ENCODE measurements at places on chromosomes 3 and 15.
A peak's percentile ranks its signal among the peaks of the same experiment; 100 is the strongest.

DNA sequence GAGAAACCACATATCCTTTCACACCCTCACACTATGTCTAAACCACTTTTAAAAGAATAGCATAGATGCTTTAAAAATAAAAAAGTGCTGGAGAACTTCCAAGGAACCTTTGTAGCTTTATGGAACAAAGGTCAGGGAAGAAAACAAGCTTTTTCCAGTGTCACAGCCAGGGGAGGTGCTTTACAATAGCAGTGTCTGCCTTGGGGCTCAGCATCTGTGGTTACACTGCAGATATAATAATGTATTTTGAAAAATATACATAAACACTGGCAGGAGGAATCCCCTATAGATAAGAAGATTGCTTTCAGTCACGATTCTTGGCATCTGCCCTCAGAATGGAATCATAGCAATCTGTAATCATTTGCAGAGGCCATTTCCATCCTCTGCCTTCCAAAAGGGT is 362.4 kb upstream of the LRRC3B start:
- DNase-seq: no peak

- DNase-seq: no peak
Observed at GRCh38 chr3:46469680-46470357, 5.1 kb upstream of the LTF start.

DNA sequence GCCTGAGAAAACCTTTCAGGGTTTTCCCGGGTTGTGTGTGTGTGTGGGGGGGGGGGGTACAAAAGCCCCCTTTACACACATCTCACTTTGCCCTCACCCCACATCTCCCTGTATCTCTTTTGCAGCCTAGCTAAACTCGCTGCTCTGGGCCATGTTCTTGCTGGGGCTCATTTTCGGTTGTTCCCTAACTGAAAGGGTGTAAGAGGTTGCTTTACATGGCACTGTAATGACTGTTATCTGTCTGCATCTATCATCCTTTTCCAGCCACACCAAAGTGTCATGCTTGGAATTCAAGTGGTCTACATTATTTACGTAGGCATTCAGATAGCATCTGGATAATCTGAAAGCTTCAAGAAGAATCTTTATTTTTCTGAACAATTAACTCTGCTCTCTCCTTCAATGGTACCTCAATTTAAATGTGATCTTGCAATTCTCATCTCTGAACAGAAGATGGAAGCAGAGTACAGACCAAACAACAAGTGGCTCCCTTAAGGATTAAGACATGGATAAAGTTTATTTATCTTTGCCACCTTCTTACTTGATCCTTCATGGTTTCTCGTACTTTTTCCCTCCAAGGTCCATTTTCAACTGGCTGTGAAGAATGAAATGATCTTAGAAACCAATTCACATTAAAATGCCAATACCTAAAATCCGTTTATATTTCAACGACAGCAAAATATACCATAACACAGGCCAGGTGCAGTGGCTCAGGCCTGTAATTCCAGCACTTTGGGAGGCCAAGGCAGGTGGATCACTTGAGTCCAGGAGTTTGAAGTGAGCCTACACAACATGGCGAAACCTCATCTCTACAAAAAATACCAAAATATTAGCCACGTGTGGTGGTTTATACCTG is 34.9 kb downstream of the DCLK3 start:
- peak; percentile 33 for DNase-seq

DNA sequence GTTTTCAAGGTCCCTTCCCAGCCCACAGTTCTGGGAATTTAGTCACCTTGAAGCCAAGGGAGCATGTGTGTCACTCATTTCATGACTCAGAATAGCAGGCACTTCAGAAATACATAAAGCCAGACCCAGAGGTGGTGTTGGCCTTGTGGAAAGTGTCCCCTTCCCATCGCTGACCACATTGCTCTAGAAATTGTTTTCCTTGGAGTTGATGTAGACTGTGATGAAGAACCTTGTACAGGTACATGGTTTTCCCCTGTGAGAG is 158.8 kb downstream of the SLCO3A1 start:
- no peak for DNase-seq

GRCh38 chr3:41794748-41795589 is 166.9 kb downstream of the ULK4 start:
- DNase-seq: no peak

GRCh38 chr3:143643905-143644304 is 204.4 kb downstream of the SLC9A9 start:
- DNase-seq: no peak

DNA sequence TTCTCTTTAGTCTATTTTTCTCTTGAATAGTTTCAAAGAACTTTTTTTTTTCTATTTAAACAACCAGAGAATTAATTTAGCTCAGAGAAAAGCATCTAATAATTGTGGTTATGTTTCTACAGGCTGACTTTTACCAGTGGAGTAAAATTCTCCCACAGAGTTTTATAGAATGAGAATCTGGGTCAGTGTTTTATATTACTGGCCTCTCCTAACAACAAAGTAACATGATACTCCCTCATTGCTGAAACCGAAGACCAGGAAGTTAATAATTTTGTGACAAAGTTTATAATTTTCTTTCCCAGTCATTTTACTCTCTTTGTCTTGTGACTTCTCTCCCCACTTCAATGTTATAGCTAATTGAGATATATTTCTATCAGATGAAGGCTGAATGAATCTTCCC is 946.9 kb downstream of the EPHA3 start:
- no peak for DNase-seq

GRCh38 chr3:20125897-20126296 is 60.1 kb downstream of the SGO1 start:
- peak; percentile 63 for DNase-seq

DNA sequence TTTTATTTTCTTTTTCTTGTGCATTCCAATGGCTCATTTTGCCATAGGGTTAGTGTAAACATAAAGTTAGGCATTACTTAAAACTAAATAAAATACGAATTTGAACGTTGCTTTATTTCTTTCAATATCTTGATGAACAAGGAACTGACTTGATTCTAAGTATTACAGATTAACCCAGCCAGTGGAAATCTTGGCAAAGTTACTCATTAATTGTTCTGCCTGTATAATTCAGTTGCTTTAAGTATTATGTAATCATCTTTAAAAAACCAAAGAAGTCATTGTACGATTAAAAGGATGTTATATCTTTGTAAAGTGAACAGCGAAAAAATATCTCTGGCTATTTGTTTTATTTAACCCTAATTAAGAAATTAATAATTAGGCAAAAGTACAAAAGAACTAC is 737.9 kb upstream of the BCHE start:
- DNase-seq: no peak

- DNase-seq: no peak
Observed at GRCh38 chr3:143135150-143135549, 15.6 kb downstream of the CHST2 start.

DNA sequence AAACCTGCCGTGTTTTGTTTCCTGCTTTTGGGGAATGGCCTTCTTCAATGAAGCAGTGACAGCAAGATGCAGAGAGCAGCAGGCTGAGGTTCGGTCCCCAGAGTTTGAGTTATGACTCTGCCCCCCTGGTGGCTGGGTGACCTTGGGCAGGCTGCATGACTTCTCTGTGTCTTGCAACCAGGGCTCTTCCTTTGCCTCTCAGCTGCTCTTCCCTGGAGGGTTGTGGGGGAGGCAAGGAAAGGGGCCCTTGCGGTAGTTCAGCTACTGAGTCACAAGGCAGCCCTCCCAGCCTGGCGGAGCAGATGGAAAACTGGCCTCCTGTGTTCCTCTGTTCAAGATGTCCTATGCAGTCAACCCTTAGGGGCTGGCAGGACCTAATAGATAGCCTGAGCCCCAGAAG is 17.1 kb downstream of the CTXND1 start:
- DNase-seq: no peak

DNA sequence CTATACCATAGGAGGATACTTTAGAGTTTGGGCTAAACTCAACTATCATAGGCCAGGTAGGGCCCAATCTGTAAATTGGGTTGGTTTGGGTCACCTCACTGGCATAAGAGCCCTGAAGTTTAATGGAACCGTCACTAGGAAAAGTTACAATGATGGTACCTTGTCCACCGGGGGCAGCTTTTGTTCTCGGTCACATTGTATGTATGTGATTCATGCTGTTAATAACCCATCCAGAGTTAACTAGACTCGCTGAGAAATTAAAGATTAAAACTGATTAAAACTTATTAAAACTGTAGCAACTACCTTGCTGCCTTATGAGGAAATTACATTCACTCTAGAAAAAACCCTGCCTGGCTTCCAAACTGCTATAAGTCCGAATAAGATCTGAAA is 145.0 kb upstream of the TMCO5A start:
- no peak for DNase-seq

DNA sequence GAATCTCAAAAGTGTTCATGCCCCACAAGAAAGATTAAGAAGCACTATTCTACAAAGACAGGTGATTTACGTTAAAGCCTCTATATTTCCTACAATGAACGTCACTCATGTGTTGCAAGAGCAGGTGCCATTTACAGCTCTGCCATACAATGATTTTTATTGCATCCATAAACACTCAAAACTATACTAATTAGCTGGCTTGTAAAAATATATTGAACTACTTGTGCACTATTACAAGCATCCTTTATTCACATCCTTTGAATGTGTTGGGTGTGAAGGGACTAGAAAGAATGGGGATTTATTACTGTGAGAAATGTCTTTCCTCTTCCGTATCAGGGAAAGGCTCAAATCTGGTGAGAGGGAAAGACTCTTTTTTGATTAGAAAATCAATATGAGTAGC is 50.7 kb upstream of the C3orf49 start:
- DNase-seq: no peak

GRCh38 chr15:90531147-90531546 is 1.4 kb downstream of the CRTC3 start:
- no peak for DNase-seq

All from globus pallidus (tissue), 1 donor.